ENCODE measurements at places on chromosomes 3 and 15.
A peak's percentile ranks its signal among the peaks of the same experiment; 100 is the strongest.

- DNase-seq, result no peak
Measured at GRCh38 chr15:49212897-49213296, 42.9 kb downstream of the GALK2 start.

- DNase-seq, result no peak
Measured at GRCh38 chr3:23377928-23378672, 175.0 kb downstream of the UBE2E2 start.

GRCh38 chr3:12706504-12707253 lies 42.8 kb upstream of the RAF1 start:
- DNase-seq, result peak; percentile 79

DNA sequence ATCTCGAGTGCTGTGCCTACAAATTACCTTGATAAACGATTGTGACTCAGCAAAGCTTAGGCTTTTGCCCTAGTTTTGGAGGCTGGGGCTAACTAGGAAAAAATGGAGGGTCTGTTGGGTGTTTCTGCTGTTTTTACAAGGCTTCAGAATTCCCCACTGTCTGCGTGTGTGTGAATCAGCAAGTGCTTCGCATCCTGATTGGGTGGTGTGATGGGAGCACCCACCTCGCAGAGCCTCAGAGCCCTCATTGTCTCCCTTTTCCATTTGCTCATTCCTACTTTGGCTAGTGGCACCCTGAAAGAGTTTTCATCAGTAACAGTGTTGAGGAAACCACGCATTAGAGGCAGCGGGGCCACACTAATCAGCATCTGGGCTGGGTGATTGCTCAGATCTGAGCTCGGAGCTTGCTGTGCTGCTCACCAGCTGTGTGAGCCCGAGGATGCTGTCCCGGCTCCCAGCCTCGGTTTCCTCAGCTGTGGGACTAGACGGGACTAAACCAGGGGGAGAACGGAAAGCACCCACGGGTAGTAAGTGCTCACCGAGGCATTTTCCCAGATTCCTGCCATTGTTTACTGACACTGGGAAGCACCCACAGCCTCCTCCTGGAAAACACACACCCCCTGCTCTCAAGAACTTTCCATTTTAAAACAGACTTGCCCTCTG lies 40.6 kb downstream of the GOLGA8S start:
- no peak for DNase-seq

GRCh38 chr3:33092496-33093254 lies 4.3 kb downstream of the GLB1 start:
- DNase-seq, result no peak

DNA sequence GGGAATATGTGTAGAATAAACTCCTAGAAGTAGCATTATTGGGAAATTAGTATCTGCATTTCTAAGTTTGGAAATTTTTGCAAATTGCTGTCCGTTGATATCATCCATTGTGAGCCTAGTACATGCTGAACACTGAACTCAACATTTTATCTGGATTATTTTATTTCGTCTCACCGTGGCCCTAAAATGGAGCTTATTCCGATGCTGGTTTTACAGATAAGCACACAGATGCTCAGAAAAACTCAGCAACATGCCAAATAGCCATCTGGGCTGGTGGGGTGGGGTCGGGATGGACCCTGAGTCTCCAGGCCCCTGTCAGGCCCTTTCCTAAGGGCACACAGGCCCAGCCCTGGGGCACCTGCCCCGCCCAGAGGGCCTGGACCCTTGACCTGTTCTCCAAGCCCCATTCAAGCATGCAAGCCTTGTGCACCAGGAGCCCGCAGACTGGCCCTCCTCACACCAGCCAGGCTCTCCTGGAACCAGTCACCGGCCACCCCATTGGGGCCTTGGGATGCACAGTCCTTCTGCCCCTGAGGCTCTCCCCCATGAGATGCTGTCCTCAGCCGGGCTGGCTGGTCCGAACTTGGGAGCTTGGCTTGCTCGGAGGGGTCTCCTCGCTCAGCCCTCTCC lies 20.7 kb upstream of the KLF13 start:
- DNase-seq, result no peak

DNA sequence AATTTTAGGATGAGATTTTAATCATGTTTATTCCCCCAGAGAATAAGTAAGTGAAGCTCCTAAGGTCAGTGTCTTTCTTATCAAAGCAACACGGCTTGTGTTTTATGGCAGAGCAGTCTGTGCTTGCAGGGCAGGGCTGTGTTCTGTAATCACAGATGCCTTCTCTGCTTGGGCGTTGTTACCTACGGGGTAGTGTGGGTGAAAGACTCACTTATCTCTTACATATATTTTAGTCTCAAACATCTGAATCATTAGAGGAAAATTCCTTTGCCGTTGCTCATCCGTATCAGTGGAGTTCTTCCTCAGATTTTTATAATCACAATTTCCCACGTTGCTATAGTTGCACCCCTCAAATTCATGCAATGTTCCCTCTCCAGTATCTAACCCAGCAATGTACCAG lies 271.7 kb upstream of the MEIS2 start:
- DNase-seq, result peak; percentile 0

- peak; percentile 95 for DNase-seq
Measured at GRCh38 chr3:15295506-15295905, 36.9 kb downstream of the SH3BP5 start.

- DNase-seq, result no peak
Measured at GRCh38 chr3:137582484-137582883, 181.6 kb upstream of the SOX14 start.

- peak; percentile 98 for DNase-seq
Measured at GRCh38 chr3:197711973-197712707, 24.6 kb downstream of the RUBCN start.

Measured in fibroblast of pulmonary artery (primary cell).